ENCODE measurements at places on chromosomes 5 and 9.

DNA sequence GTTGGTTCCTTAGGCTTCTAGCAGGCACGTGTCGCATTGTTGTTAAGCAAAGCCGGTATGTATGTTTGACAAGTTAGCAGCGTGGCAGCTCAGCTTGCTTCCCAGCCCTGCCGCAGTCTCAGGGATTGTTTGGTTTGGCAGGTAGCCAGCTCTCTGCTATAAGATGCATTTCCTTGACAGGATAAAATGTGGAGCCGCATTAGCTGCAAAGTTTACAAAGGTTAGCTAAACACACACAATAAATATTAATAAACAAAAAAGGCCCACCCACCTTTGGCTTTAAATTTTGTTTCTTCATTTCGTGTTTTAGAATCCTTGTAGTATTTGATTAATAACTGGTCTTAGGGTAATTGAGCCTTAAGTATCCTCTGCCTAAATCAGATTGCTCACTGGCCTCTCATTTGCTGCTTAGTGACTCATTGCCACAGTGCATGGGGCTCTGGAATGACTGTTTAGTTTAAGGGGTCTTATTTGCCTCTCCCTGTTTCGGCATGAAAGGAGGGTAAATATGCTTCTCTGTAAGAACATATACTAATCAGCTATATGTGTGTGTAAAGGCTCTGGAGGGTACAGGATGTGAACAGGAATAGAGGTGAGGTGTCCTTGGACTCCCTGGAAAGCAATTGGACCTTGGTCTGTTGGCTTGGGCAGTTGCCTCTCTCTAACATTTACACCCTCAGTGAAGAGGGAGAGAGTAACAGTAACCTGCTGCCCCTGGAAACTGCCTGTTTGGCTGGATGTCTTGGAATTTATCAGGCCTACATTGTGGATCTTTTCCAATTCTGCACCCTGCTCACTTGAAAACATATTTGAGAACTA is 122.0 kb downstream of the GDNF start:
- peak; percentile 19 for DNase-seq

- DNase-seq: no peak
These were observed 1070.3 kb upstream of the CDH18 start for GRCh38 chr5:21058289-21058688.

DNA sequence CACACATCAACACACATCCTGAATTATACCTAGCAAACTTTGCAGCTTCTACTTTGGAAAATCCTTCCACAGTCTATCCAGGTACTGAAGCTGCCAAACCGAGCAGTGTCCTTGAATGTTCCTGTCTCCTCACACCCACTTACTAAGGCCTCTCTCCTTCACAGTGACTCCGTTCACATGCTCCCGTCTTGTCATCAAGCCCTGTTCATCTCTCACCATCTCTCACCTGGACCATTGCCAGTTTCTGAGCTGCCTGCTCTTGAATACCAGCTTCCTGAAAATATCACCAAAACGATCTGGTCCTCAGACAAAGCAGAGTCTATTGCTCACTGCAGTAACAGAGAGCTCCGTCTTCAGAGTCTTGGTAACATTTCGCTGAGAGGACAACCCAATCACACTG is 57.4 kb downstream of the GCNT1 start:
- peak; percentile 71 for DNase-seq

DNA sequence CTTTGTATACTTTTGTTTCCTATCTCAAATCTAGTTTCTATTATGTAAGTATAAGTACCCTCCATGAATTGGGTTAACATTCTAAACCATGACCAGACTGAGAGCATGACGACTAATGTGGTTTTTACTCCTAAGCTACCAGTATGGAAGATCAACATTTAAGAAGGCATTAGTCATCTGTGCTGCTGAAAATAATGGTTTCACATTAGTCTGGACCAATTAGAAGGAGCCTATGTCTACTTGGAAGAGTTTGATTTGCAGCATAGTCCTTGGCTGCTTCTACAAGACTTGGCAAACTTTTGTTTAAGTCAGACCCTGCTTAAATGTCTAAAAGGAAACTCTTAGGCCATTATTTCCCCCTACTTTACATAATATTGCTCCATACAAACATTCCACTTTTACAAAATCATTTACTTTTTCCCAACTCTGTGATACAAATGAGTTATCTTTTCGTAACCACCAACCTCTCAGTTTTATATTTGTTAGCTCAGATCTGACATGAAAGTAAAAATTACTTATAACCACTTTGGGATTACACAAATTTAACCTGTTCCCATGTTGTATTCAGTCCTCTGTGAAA is 186.7 kb downstream of the COMMD10 start:
- no peak for DNase-seq

DNA sequence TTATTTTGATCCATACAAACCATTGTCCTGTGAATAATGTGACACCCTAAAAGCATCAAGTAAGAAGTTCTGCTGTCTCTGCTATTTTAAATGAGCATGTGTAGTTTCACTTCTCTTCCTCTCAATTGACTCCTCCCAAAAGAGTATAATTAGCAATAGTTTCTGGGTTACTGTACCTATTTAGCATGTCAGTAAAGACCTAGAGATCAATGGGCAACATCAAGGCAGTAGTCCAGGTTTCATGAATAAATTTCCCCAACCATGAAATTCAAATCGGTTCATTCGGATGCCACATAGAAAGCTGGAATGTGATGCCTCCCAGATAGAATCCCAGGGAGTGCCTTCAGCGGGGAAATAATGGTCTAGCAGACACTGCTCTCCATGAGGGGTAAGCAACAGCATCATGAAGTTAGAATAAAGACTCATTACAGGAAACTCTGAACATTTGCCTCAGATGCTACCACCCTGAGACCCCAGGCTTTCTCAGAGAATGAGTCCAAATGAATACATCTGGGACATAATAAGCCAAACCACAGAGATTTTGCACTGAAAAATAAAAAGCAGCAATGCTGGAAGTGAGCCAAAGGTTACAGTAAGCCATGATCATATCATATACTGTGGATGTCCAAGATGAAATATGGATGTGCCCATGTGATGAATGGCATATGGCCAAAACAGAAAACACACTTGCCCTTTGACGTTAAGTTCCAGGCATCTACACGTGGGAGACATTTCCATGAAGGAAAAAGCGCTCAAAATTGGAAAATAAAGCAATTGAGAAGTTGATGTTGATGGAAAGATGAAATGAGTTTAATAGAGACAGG is 1107.0 kb upstream of the SEMA6A start:
- DNase-seq: no peak

- no peak for DNase-seq
These were observed 36.9 kb upstream of the LURAP1L start for GRCh38 chr9:12737871-12738270.

DNA sequence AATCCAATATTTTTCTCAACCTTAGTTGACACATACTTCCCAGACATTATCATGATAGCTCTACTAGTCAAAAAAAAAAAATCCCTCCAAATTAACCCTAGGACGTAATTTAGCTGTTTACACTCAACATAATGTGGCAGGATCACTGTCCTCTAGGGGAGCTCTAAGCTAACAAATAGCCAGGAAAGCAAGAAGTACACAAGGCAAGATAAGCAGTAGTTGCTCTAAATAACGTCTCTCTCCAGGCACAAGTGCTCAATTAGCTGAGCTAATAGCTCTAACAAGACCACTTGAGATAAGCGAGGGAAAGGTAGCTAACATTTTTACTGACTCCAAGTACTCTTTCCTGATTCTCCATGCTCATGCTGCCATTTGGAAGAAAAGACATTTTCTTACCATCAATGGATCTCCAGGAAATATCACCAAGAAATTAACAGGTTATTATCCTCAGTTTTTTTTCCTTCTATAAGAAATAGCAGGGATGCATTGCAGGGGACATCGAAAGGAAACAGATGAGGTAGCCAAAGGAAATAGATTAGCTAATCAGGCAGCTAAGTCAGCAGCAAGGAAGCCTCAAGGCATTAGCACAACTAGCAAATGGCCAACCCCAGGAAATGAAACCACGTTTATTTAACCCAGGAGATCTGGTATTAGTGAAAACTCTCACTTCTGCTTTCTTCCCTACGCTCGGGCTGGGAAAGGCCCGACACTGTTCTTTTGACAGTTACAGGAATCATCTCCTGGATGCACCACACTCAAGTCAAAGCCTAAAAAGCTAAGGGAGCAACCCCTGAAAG is 614.1 kb downstream of the PTPRD start:
- DNase-seq: peak; percentile 90

DNA sequence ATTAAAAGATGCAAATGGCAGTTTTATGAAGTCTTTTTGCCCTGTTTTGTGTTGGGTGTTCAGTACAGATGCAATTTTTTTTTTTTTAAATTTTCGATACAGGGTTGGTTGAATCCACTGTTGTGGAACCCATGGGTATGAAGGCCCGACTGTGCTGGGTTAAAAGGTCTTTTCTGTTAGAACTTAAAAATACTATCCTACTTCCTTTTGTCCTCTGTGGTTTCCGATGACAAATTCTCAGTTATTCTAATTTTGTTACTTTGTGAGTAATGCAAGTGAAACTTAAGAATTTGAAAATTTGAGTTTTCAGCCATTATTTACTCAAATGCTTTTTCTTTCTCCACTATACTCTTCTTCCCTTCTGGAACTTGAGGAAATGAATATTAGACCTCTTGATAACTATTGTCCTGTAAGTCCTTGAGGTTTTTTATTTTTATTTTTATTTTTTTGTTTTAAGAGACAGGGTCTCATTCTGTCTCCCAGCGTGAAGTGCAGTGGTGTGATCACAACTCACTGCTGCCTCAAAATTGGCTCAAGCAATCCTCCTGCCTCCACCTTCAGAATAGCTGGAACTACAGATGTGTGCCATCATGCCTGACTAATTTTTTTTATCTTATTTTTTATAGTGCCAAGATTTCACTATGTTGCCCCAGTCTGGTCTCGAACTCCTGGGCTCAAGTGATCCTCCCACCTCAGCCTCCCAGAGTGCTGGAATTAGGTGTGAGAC is 67.5 kb downstream of the ZCCHC7 start:
- no peak for DNase-seq

DNA sequence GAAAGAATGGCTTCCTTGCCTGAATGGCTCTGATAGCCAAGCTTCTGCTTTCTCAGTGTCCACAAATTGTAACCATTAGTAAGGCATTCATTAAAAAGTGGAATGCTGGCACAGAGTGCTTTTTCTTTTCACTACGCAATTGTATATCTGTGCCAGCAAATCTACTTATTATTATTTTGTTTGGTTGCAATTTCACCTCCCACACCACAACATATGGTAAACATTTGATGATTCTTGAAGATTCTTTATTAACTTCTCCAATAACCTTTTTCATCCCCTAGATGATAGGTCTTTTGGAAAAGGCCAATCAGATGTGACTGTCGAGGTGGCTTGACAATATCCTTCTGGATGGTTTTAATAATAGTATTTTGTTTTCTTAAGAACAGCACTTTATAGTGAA is 234.1 kb downstream of the TMEM38B start:
- DNase-seq: no peak

- DNase-seq: no peak
These were observed 60.5 kb upstream of the ANKRD33B start for GRCh38 chr5:10503321-10503720.

DNA sequence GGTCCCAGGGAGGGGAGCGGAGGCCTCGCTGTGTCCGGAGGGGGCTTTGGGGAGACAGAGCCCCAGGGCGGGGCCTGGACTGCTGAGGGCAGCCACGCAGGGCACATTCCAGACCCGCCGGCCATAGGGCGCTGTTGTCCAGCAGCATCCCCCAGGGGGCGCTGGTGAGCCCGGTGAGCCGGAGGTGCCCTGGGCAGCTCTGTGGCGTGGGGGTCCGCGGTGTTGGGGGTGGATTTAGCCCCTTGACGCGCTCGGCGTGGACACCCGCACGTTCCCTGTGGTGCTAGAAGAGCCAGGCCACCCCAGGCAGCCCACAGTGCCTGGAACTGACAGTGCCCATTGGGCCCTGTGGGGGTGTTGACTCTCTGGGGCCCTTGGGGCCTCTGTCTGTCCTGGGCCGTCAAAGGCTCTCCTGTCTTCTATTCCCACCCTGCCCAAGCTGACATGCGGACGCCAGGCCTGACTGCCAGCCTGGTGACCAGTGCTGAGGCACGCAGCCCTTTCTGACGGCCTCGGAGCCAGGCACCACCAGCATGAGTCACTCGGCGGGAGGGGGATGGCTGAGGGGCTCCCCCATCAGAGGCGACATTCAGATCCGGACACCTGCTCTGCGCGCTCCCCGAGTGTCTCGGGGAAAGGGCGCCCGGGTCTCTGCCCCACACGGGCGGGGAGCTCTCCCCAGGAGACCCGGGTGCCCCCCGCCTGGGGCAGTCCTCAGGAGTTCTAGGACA is 23.9 kb downstream of the TPPP start:
- DNase-seq: no peak

GRCh38 chr5:10607023-10607665 is 43.3 kb downstream of the ANKRD33B start:
- DNase-seq: peak; percentile 93

- no peak for DNase-seq
These were observed 432.9 kb downstream of the SPATA31D1 start for GRCh38 chr9:82421498-82421897.

GRCh38 chr9:113687680-113688371 is 188.3 kb upstream of the ZNF618 start:
- DNase-seq: no peak

- DNase-seq: peak; percentile 19
These were observed 295.7 kb downstream of the EDIL3 start for GRCh38 chr5:84088996-84089395.

GRCh38 chr5:73654819-73655318 is 28.9 kb downstream of the ARHGEF28 start:
- no peak for DNase-seq

- DNase-seq: peak; percentile 78
These were observed 50.7 kb downstream of the P4HA2 start for GRCh38 chr5:132176987-132177386.

DNA sequence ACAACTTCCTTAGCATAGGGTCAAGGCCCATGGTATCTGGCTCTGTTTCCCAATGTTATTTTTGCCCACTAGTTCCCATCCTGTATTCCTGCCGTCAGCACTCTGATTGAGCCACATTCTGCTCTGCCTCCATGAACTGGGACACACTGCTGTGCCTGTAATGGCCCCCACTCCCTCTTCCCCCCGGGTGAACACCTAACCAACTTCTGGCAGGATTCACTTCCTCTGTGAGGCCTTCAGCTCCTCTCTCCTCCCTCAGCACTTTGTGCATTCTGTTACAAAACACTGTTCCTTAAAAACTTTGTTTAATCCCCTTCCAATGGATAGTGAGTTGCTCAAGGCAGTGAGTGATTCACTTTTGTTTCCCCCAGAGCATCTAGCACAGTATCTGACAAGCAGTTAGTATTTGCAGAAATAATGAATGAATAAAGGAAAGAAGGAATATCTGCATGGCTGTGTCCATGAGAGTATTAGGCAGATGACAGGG is 183.6 kb downstream of the EFNA5 start:
- DNase-seq: no peak

DNA sequence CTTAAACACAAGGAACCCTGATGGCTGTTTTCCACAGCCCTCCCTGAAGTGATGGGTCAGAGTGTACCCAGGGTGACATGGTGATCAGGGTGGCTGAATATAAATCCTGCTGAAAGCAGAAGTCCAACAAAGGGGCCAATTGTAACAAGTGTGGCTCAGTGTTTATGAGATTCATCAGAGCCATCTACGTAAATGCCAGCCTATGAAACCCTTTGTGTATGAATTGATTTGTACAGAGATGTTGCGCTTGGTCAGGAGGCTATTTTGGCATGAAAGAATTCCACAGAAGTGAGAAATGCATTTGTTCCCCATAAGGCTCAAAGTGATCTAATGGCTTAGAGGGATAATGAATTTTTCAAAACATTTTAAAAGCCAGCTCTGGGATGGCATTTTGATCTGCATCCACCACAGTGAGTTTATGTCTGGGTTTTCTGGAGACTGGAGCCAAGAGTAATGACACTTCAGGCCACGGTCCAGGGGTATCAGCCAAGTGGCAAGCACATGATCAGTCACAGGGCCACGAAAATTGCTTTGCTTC is 12.4 kb downstream of the PRUNE2 start:
- no peak for DNase-seq
